Thoracic aorta (tissue), 2 donors: ENCODE measurements at places on chromosomes 5 and 9.

GRCh38 chr9:70069704-70070103 lies 26.1 kb downstream of the MAMDC2 start:
- DNase-seq: no peak

DNA sequence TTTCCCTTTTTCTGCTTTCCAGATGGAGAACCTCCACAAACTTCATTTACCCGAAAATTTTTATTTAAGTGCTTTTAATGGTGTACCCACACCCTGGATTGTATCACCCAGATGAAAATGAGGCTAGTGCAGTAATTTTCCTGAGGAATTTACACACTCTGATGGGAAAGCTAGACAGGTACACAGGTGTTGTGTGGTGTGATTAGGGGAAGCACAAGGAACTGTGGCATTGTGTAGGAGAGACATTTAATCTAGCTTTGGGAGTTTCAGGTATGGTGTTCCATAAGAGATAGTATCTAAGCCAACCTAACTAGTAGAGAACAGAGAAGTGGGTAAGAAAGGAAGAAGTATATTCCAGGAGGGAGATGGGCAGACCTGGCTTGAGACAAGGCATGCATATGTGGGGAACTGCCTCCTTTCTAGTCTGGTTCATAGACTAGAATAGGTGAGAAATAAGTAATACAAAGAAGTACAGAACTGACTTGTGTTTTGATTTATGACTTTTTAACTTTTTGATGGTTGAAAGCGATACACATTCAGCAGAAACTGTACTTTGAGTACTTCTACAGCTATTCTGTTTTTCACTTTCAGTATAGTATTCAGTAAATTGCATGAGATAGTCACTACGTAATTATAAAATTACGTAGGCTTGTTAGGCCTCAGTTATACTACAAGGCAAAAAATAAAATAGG lies 22.9 kb upstream of the ROPN1L start:
- no peak for DNase-seq

GRCh38 chr9:103942200-103942599 lies 151.9 kb upstream of the SMC2 start:
- no peak for DNase-seq

- DNase-seq: no peak
Observed at GRCh38 chr5:57185313-57185712, 11.5 kb downstream of the GPBP1 start.

GRCh38 chr9:96758845-96759673 lies 18.8 kb downstream of the ZNF510 start:
- no peak for DNase-seq
